ENCODE measurements at places on chromosomes 4 and X.

DNA sequence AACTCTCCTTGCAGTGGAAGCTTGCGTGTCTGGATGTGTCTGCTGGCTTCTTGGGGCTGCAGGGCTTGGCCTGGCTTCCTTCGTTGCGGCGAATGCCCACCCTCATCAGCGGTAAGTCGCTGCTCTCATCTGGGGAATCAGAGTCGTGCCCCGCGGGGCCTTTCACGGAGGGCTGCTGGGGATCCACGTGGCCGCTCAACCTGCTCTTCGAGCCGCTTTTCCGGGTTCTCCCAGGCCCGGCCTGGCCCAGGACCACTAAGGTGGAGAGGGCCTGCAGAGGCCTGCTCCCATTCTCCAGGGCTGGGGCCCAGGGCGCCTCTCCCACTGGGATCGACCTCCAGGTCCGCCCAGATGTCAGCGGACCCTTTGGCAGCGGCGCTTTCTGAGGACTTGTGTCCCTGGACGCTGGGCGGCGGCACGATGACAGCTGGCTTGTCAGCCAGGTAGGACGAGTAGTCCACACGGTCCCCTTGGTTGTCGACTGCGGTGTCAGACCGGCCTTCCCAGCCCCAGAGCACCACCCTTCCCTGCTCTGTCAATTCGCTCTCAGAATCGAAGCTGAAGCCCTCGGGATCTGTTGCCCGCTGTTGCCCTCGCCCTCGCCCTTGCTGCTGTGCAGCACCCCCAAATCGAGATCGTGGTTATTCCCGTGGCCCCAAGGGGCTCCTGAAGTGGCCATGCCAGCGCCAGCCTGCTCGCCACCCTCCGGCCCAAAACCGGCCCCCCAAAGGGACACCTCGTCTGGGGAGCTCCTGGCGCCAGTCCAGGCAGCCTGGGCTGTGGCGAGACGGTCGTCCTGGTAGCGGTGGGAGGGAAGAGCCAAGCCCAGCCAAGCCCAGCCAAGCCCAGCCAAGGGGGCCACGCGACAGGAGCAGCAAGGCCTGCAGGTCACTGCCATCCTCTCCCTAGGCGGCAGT, 37.8 kb upstream of the NHSL2 start:
- DNase-seq, result no peak

- DNase-seq, result no peak
Measured at GRCh38 chr4:159006202-159006601, 96.7 kb upstream of the RAPGEF2 start.

DNA sequence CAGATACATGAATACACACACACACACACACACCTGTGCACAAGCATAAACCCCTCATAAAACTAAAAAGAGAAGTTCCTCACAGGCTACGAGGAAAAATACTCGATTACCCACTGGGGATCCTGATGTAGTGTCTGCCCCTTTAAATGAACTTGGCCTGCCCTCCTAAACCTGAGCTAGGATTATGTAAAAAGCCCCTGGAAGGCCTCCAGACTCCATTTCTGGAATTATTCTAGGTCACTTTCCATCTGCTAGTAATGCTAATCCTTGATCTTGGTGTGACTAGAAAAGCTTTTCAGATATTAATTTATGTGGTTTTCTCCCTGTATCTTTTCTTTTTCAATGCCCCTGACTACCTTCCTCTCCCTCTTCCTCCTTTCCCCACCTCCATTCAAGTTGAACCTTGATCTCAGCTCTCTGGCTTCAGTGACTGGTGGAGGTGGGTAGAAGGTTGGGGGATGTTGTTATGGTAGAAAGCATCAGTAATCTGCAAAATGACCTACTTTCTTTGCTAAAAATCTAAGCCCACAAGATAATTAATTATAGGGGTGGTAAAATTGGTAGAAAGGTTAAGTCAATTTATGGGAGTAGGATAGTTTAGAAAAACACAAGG, 25.5 kb upstream of the ZNF330 start:
- DNase-seq, result no peak

DNA sequence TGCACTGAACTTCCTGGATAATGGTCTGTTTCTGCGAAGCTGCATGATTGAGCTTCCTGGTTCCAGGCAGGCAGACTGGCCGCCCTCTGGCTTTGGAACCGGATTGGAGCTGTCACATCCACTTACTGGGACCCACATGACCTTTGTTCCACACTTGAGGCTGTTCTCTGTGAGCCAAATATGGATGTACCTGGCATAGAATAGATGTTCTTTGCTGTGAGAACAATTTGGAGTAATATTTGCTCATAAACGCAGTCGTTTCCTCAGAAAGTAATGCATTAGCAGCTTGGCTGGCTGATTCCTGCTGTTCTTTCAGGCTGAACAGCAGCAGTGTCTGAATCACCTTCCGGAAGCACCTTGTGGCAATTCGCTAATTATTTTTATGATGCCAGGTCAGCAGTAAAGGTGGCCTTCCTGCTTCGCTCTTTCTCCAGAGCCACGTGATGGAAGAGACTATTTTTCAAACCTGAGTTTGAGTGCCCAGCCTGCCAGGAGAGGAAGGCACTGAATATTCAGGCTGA, 78.1 kb upstream of the BOD1L1 start:
- no peak for DNase-seq

GRCh38 chr4:173316060-173316459, 18.1 kb downstream of the HMGB2 start:
- no peak for DNase-seq

DNA sequence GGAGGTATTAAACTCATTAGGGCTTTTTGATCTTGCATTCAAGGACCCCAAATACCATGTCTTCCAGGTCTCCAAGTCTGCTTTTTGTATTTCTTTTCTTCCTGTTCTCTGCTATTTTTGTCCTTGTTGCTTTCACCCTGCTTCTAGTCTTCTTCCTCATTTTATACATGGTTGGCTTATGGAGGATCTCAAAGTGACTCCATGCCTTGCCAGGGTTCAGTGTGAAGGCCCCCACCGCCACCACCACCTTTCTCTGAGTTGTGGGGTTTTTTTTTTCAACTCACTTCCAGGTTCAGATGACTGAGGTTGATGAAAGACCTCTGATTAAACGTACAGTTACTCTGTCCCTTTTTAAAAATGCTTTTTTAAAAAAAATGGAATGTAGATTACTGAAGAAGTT, 96.3 kb downstream of the MAML3 start:
- DNase-seq, result no peak

DNA sequence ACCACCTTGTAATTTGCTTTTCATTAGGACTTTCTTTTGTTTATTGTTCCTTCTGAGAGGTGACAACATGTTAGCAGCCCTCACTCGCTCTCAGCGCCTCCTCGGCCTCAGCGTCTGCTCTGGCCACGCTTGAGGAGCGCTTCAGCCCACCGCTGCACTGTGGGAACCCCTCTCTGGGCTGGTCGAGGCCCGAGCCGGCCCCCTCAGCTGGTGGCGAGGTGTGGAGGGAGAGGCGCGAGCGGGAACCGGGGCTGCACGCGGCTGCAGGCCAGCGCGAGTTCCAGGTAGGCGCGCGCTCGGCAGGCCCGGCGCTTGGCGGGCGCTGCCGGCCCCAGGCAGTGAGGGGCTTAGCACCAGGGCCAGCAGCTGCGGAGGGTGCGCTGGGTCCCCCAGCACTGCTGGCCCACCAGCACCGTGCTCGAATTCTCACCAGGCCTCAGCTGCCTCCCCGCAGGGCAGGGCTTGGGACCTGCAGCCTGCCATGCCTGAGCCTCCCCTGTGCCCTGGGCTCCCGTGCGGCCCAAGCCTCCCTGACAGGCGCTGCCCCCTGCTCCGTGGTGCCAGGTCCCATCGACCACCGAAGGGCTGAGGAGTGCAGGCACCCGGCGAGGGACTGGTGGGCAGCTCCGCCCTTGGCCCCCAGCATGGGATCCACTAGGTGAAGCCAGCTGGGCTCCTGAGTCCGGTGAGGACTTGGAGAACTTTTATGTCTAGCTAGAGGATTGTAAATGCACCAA, 9.2 kb upstream of the AP1AR start:
- DNase-seq, result no peak

DNA sequence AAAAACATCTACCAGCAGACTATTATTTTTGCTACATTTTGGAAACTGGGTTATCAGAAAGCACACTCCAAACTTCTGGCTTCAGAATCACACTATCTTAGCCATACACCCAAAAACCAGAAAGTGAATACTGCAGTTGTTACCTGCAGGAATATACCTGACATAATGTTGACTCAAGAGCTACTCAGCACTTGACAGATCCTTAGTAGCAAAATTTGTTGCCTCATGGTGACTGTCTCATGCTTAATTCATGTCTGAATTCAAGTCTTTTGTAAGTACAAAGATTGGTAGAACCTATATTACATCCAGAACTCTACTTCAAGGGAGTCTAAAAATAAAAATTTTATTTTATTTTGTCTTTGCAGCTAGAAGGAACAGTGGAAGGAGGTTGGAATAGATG, 140.2 kb upstream of the GYPA start:
- no peak for DNase-seq

- no peak for DNase-seq
Measured at GRCh38 chr4:86592553-86593249, 1.4 kb upstream of the PTPN13 start.

DNA sequence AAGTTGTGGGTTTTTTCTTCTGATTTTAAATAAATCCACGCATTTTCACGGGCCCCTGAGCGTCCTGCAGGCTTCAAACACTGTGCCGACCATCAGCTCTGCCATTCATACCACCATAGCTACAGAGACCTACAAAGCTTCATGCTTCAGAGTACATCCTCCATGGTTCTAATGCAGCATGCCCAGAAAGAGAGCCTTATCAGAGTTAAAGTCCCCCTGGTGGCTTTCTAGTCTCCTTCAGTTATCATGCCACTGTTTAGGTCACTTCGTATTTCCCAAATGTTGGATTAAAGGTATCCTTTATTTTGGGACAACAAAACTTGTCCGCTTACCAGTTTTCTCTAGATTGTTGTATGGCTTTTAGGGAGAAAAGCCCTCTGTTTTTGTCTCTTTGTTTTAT, 66.7 kb upstream of the VCX2 start:
- no peak for DNase-seq

DNA sequence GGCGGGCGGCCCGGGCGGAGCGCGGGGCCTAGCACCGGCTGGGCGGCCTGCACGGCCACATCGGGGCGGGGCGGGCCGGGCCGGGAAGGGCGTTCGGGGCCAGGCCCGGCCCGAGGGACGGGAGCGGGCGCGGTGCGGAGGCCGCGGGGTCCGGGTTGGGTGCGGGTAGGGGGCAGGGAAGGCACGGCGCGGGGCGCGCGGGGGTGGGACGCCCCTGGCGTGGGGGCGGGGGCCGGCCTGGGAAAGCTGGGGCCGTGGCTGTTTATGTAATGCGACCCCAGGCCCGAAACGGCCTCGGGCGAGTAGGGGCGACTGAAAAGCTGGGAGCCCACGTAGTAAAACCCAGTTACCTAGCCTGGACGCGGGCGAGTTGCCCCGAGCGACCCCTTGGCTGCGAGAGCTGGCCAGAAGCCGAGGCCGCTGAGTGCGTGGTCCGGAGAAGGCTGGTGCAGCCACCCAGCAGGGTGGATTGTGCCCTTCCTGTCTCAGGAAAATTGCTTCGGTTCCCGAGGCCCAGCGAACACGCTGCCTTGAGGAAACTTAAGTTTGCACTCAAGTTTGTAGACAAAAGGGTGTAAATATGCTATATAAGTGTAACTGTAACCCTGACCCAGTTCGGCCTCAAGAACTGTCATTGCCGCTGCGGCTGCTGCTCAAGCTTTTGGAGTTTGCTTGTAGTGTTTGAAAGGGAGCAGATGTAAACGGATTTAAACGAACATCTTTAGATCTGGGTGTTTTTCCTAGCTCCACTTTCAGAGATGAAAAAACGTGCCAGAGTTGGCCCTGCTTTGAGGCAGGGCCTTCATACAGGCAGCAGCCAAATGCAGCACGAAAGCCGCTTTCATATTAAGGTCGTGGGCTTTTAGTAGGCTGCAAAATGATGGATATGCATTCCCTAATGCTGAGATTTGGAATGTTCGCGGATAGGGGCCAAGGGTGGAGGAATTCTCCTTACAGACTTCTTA, 674 bp downstream of the SEC24B start:
- DNase-seq, result peak; percentile 6

DNA sequence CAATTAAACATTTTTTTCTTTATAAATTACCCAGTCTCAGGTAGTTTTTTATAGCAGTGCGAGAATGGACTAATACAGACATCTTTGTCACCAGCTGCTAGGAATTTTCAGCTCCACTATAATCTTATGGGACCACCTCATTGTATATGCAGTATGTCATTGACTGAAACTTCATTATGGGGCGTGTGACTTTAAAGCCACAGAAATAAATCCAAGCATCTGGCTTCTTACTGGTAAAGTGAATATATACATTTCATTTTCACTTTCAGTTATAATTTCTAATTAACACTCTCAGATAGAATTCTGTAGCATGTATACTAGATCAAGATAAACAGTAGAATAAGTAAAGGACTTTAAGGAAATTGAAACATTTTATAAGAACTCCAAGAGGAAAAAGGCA, 21.9 kb downstream of the IL15 start:
- DNase-seq, result no peak

DNA sequence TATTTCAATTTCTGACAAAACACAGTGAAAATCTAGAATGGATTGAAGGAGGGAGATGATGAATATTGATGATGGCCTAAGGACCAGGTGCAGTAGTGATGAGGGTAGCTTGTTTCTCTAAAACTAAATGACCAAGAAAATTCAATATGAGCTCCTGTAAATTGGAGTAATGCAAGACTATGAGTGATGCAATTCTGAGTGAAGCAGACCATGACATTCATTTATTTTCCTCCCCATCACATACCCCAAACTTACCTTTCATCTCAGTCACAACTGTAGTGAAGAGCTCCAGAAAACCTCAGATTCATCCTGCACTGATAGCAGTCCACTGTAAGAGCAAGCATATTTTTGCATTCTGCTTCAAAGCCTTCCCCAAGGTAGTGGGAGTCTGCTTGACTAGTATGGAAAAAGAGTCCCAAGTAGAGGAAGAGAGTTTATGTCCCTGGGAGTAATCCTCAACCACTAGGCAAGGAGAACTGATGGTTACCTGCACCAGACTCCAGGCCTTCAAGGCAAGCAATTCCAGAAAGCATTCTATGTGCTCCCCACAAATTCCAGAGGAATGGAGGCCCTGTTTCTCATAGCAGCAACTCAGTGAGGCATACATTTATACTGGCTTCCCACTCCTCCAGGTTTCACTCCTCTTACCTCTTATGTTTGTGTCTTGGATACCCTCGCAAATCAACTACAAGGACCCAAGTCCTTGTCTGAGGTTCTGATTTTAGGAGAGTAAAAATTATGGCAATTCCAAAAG, 47.2 kb downstream of the CXCL1 start:
- DNase-seq, result no peak

GRCh38 chr4:110627977-110628662, 5.2 kb upstream of the PITX2 start:
- no peak for DNase-seq

DNA sequence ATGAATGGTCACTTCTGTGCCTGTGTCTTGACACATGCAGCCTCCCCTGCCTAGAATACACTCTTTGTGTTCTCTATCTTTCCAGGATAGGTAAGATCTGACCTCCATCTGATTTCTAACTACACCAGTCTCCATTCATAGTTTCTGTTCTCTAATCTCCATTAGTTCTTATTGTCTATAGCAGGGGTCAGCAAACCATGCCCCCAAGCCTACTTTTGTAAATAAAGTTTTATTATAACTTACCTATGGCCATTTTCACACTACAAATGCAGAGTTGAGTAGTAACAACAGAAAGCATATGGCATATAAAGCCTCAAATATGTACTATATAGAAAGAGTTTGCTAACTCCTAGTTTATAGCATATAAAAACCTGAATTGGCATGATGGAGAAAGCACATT, 37.6 kb upstream of the H2AZ1 start:
- no peak for DNase-seq
